ENCODE measurements at places on chromosomes 4 and X.

- DNase-seq = no peak
Measured at GRCh38 chr4:41111791-41112190, 102.6 kb downstream of the APBB2 start.

DNA sequence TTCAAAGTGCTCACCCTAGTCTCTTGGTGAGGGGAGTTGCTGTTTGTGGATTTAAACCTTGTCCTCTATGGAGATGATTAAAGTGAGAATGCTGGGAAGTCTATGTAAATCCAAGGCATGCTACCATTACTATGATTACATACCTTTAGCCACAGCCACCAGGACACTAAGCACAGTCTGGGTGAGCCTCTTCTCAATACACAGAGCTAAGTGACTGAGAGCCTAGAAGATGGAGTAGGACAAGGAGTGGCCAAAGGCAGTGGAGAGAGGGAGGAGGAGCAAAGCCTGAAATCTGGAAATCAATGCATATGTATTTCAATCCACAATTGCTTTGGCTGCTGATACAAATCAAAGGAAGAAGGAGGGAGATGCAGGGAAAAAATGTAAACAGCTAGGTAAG lies 12.7 kb upstream of the TSPAN5 start:
- DNase-seq = no peak

GRCh38 chrX:74085642-74086236 lies 218.2 kb upstream of the ZCCHC13 start:
- no peak for DNase-seq

GRCh38 chrX:129786210-129786651 lies 6.5 kb downstream of the SASH3 start:
- DNase-seq = no peak

- no peak for DNase-seq
Measured at GRCh38 chr4:72997409-72997808, 72.1 kb downstream of the COX18 start.

- DNase-seq = no peak
Measured at GRCh38 chr4:143515905-143516304, 2.4 kb downstream of the SMARCA5 start.

- DNase-seq = no peak
Measured at GRCh38 chrX:129939986-129940385, 34.0 kb downstream of the UTP14A start.

GRCh38 chrX:57178605-57179004 lies 41.4 kb upstream of the SPIN2A start:
- DNase-seq = no peak

DNA sequence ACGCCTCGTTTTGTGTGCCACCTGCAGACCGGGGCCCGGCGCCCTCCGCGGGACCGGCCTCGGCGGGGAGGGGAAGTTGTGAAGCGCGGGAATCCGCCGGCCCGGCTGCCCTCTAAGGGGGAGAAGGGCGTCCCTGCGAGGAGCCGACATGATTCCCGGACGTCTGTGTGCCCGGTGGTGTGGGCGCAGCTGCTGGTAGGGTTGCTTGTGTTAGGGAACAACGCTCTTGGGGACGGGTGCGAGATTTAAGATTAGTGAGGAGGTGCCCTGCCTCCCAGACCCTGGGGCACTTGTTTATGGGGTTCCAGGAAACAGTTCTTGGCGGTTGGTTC lies 627 bp downstream of the CDKN2AIP start:
- no peak for DNase-seq

DNA sequence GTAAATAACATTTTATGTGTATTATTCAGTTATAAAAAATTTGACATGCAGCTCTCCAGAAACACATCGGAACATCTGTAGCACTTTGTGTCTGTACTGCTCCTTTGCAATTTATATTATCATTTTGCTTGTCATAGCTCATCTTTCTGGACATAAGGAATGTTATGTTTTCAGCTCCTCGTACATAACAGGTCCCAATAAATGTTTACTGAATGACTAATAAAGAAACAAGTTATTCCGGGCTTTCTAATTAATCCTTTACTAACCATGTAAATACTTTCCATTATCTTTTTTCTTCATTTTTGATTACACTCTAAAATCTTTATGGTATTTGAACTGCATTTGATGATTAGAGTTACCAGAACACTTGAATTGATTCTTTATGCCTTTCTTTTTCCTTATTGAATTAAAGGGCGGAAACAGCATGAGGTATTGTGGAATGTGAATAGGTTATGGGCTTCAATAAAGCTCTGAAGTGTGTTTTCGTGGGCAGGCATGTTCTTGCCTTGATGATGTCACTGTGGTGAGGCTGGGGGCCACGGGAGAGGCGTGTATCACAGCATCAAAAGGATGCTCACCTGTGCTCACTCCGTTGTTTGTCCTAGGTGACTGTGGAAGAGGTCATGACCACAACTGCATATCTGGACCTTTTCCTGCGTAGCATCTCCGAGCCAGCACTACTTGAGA lies 131.6 kb downstream of the GATB start:
- DNase-seq = no peak

GRCh38 chr4:7158991-7159390 lies 33.3 kb upstream of the SORCS2 start:
- DNase-seq = no peak

DNA sequence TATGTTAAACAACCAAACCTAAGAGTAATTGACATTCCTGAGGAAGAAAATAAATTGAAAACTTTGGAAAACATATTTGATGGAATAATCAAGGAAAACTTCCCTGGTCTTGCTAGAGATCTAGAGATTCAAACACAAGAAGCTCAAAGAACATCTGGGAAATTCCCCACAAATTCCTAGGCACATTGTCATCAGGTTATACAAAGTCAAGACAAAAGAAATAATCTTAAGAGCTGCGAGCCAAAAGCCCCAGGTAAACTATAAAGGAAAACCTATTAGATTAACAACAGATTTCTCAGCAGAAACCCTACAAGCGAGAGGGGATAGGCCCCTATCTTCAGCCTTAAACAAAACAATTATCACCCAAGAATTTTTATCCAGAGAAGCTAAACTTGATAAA lies 1082.0 kb upstream of the IGFBP7 start:
- DNase-seq = no peak

DNA sequence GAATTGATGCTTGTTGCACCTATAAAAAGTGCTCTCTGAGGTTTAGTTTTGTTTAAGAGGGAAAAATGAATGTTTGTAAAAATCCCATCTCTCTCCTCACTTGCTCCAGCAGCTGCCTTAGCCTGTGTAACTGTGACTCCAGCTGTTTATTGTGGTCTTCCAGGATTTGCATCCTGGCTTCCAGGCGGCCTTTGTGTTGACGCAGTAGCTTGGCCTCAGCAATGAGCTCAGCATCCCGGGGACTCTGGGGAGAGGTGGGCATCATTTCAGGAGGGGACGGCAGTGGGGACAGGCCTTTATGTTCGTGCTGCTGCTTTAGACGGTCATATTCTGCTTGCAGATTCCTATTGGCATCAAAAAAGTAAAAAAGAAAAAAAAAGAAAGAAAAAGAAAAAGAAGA lies 75.3 kb upstream of the FTHL17 start:
- DNase-seq = no peak

- DNase-seq = no peak
Measured at GRCh38 chr4:154276496-154276895, 215.1 kb downstream of the DCHS2 start.

DNA sequence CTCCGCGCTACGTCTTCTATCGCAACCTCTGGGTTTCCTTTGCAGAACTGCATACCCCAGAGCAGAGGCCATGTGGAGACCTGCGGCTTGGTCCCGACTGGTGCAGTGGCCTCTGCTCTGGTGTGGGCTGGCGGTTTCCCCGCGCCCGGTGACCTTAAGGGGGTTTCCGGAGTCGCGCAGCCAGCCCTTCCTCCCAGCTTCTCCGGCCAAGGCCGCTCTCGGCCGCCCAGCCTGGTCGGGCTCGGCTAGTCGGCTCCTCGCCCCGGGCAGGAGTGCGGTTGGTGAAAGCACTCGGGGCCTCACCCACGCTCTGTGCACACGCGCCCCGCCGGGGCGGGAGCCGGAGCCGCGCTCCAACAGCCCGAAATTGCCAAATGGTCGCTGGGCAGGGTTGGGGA lies 84.9 kb downstream of the BCOR start:
- no peak for DNase-seq

DNA sequence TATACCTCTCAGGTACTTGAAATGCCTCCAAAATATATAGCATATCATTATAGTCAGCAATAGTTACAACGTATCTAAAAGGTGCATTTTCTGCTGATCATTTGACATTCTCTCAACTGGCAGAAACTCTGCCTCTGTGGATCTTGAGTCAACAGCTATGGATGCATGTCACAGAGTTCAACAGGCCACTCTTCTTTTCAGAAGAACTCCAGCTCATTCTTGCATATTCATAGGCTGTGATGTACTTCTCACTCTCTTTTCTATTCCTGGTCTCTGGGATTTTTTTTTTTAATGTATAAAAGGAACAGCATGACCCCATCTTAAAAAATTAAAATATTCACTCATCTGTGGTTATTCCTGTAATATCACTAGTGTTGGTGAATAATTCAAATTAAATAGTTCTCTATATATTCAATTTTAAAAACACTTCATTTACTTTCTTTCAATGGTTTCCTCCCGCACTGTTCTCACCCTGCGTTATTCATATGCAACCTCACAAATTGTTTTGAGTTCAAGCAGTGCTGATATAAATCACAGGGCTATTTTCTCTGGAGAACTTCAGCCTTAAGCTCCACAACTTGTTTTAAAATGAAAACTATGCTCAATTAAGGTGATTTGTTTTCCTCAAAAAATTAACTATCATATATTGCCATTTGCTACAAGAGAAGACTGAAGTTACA lies 1111.2 kb upstream of the ADGRL3 start:
- DNase-seq = no peak
